Stimulated activated CD8-positive, alpha-beta memory T cell treated with anti-CD3 and anti-CD28 coated beads, Interleukin-12 subunit alpha, Interleukin-12 subunit beta, amount 100 ng/mL, for 1 hour (primary cell): ENCODE measurements at places on chromosomes 2 and 18.

DNA sequence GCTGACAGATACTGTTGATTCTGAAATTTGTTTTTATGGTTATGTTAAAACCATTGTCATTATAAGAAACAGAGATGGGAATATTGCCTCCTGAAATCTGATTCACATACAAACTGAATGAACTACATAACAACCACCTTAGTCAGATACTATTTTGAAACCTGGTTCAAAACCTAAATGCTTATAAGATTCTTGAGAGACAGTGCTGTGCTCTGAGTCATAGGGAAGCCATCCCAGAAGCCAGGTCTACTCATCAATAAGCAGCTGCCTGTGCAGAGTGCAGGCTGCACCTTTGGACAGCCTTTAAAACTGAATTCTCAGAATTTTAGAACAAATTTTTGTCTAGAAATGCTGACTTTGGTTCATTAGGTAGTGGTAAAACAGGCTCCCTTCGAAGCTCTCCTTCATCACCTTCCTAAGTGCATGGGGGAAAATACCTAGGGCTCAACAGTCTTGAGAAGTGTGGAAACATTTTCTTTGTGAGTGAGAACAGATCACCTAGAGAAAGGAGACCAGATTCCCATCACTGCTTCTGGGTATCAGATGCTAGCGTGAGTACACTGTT lies at the start of gene SERPINB7:
Gene SERPINB7 (plus strand): TSS at position 253 of the 565 bp plus-strand sequence. CDS start 6,955 bp downstream, outside the sequence.
- no peak for DNase-seq

DNA sequence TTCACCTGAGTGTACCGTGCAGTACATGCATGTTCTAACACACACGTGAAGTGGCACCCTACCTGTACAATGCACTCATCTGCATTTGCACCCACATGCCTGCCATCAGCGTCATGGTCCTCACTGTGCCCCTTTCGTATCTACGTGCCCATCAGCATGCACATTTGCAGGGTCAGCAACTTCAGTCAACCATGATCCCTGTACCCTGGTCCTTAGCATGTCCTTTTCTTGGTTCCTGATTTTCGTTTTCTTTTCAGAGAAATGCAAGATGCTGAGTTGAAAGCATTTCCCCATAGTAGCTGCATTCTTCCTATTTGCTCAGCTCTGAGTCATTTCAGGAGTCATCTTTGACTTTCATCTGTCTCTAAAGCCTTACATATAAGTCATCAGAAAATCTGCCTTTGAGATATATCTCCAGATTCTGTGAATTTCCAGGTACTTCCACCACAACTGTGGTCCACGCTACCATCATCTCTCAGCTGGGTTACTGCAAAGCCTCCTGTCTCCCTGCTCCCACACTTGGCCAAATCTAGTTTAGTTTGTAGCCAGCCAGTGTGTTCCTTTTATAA lies 14.7 kb upstream of the PUM2 start:
- no peak for DNase-seq

DNA sequence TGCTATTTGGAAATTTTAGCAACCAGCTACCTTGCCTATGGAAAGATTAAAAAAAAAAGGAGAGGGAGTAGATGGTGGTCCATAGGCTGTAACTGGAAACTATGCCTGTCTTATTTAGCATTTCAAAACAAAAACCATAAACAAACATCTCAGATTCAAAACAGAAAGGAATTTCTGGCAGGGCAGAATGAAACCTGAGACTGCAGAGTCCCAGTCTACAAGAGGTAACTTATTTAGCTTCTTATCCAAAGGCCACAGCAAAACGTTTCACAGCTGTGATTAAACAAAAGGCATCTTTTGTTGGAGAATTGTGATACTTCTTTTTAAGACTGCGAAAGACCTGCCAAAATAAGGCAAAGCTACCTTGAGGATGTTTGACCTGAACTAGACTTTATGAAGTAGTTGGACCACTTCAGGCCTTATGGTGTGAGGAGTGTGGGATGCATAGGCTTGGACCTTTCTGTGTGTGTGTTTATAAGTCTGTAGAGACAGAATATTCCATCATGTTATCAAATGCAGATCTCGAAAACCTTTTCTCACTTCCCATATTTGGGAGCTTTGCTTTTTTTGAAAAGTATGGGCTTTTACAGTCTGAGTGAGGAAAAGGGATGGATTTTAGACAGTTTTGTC lies 11.0 kb downstream of the CRIM1 start:
- no peak for DNase-seq

- no peak for DNase-seq
Measured at GRCh38 chr2:10957391-10957790, 45.7 kb downstream of the KCNF1 start.

- no peak for DNase-seq
Measured at GRCh38 chr2:215874418-215874817, 138.9 kb downstream of the MREG start.

DNA sequence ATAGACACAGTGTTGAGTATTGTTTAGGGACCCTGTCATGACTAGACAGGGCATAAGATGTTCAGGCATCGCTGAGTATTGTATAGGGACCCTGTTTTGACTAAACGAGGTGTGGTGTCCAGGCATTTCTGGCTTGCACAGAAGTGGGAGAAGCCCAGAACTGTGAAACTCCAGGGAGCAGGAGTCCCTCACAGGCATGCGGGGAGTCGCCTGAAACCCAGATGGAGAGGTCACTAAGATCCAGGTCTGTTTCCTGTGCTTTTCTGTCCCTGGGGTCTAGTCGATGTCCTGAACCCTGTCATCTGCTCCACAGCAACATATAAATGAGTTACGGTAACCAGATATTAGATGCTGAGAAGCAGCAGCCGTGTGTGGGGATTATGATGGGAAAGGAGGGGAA lies 469.0 kb upstream of the SALL3 start:
- DNase-seq: no peak

DNA sequence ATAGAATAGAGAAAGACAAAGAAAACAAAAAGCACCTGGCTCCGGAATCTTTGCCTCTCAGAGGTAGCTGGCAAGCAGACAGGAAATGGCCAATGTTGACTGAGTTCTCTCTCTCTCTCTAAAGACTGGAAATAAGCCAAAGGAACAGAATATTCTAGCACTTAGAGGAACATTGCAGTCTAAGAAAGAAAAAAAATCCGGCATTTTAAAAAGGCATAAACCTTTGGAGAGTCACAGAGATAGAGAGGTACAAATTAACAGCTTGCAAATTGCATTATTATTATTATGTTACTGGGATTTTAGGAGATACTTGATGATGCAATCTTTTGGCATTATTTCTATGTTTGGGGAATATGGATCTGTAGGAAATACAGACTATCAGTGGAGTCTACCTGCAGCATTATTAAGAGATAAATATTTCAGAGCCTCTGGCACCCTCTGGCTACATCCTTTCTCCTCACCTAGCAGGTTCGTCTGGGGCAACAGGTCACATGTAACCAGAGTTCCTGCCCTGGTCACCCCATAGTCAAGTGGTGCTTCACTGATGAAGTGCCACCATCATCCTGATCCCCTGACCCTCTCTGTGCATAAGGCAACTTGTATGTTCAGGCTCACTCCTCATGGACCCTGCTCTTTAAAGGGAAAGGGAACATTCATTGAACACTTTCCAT lies 318.9 kb upstream of the ACVR2A start:
- DNase-seq: no peak

DNA sequence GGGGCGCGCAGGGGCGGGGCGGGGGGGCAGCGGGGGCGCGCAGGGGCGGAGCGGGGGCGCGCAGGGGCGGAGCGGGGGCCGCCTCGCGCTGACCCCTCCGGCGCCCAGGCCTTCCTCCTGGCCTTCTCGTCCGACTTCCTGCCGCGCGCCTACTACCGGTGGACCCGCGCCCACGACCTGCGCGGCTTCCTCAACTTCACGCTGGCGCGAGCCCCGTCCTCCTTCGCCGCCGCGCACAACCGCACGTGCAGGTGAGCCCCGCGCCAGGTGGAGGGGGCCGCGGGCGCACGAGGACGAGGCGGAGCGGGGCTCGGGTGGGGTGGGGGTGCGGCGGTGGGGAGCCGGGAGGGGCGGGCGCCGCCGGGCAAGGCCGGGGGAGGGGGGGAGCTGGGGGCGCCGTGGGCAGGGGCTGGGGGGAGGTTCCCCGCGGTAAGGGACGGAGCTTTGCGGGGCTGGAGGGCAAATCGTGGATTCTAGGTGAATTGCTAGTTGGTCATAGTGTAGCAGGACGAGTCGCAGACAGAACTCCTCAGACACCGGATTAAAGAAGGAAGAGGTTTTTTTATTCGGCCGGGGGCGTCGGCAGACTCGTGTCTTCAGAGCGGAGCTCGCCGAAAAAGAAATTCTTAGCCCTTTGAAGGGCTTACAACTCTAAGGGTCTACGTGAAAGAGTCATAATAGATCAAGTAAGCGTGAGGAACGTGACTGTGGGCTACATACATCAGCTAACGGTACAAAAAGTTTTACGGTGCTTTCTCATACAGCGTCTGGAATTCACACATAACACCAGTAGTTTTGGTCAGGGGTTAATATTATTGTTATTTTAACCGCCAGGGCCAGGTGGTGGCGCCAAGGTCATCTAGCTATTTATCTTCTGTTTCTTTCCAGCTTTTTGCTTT lies 29.9 kb downstream of the ANO7 start:
- no peak for DNase-seq

GRCh38 chr2:33246432-33246831 lies 230.0 kb upstream of the RASGRP3 start:
- no peak for DNase-seq

DNA sequence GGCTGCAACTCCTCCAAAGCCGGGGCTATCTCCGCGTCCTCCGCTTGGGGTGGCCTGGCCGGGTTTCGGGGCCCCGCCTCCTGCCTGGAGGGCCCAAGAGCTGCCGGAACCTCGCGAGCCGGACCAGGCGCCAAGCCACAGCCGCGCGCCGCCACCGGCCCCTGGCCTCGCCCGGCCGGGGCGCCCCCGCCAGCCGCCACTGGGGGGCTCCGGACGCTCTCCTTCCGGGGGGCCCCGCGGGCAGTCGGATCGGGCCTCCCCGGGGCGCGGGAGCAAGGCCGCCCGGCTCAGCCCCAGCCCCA lies 17.4 kb upstream of the HAAO start:
- peak; percentile 41 for DNase-seq

GRCh38 chr2:12046641-12047040 lies 300.2 kb downstream of the LPIN1 start:
- no peak for DNase-seq

DNA sequence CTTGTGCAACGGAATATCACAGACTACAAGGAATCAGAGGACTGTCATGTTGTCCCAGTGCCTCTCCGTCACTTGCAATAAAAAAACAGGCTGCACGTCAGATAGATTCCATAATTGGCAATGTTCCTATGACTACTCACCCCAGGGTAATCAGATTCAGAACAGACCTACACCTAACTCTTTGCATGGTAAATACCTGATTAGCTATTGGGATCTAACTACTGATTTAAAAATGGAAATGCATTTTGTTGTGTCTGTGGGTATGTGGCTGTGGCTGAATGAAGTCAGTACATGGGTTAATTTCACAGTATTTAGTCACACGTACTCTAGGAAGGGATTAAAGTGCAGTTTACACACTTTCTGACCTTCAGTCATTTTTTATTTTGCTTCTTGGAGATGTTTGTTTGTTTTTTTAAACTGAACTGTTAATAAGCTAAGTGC lies 91.7 kb downstream of the SCN3A start:
- DNase-seq: no peak

DNA sequence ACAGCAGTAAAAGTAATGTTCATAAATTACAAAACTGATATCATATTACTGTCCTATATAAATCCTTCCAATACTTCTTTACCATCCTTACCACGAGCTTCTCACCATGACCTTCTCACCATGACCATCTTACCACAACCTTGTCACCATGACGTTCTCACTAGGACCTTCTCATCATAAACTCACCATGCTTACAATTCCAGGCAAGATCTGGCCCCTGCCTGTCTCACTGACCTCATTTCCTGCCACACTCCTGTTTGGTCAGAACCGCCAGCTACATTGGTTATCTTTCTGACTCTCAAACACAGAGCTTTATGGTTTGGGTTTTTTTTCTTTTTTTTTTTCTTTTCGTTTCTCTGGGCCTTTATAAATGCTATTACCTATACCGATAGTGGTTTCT lies 827.6 kb downstream of the RNF144A start:
- DNase-seq: peak; percentile 25

- DNase-seq: no peak
Measured at GRCh38 chr18:67417864-67418523, 98.5 kb downstream of the DSEL start.

DNA sequence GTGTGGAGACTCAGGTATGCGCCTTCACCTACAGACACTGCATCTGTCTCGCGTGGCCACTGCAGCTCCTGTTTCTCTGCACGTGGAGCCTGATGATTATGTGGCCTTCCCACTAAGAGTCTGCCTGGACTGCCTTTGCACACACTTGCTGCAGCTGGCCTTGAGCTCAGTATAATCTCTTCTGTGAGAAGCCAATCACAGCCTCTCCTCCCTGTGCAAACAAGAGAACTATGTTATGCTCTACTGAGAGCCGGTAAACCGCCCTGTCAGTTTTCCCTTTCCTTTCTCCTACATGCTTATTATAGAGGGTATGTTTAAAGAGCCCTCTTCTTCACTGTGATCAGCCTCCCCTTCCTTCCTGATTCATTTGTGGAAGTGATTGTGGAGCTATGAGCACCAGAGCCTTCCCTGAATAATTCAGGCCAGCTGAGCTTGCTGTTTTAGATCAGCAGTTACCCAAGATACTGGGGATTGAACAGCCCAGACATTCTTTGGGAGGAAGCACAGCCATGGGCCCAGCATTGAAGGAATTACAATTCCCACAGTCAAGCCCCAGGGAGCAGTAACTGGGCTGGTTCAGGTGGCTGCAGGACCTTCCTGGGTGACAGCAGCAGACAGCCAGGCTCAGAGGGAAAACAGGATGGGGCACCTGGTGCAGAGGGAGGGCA lies 3.7 kb upstream of the TGFA start:
- no peak for DNase-seq

- no peak for DNase-seq
Measured at GRCh38 chr2:86308984-86309695, 28.3 kb downstream of the REEP1 start.

DNA sequence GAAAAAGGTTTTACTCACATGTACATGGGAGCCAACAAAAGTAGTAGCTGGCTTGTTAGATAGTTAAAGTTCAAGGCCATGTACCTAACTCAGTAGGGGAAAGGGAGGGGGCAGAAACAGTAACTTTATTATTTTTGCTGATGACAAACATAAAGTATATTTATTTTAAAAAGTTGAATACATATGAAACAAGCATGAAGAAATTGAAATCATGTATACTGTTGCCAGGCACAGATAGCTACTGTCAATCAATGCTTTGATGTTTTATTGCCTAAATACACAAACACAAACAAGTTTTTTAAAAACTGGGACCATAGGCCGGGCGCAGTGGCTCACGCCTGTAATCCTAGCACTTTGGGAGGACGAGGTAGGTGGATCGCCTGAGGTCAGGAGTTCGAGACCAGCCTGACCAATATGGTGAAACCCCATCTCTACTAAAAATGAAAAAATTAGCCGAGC lies 7.6 kb upstream of the PSD4 start:
- DNase-seq: no peak

GRCh38 chr2:155033652-155034051 lies 335.2 kb downstream of the KCNJ3 start:
- DNase-seq: no peak

GRCh38 chr18:58845928-58846724 lies 18.6 kb upstream of the ZNF532 start:
- DNase-seq: no peak

- no peak for DNase-seq
Measured at GRCh38 chr18:25453556-25454269, 101.7 kb upstream of the ZNF521 start.
